ENCODE measurements at places on chromosomes 7 and 10.

GRCh38 chr10:20776384-20777118 lies 120.6 kb downstream of the NEBL start:
- DNase-seq: no peak

GRCh38 chr7:131753620-131754222 lies 197.3 kb upstream of the PODXL start:
- DNase-seq: peak; percentile 50

- no peak for DNase-seq
Observed at GRCh38 chr10:48744587-48744986, 59.9 kb downstream of the WDFY4 start.

GRCh38 chr10:77794256-77795142 lies 132.1 kb downstream of the DLG5 start:
- DNase-seq: no peak

DNA sequence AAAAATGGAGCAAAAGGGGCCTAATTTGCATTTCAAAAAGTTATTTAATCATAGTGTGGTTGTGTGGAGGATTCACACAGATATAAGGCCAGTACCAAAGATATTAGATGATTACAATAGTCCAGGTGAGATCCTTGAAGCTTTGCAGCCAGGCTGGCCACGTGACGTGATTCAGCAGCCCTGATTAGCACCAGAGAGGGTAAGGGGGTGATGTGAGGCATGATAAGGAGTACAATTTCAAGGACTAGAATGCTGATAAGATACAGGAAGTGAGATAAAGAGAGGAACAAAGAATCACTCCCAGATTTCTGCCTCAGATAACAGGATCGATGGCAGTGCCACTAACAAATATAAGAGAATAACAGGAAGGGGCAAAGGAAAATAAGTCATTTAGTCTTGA lies 108.4 kb upstream of the PALS2 start:
- DNase-seq: no peak

- DNase-seq: no peak
Observed at GRCh38 chr10:78865931-78866717, 202.6 kb upstream of the ZMIZ1 start.

DNA sequence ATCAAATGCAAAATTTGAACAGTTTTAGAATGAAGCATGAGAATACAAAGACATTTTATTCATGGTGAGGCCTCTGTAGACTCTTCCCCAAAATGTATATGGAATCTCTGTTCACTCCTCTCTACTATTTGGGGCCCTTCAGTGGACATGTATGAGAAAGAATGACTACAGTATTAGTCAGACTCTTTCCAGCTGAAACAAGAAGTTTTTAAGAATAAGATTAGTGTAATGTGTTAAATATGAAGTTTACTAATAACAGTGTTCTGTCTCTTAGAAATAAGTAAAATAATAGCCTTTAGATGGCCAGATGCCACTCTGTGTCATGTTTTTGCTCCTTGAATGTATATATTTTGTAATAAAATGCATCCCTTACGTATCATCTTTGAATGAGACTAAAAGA lies 585.6 kb downstream of the SUGCT start:
- no peak for DNase-seq

GRCh38 chr7:132230462-132230861 lies 345.8 kb downstream of the PLXNA4 start:
- DNase-seq: no peak

DNA sequence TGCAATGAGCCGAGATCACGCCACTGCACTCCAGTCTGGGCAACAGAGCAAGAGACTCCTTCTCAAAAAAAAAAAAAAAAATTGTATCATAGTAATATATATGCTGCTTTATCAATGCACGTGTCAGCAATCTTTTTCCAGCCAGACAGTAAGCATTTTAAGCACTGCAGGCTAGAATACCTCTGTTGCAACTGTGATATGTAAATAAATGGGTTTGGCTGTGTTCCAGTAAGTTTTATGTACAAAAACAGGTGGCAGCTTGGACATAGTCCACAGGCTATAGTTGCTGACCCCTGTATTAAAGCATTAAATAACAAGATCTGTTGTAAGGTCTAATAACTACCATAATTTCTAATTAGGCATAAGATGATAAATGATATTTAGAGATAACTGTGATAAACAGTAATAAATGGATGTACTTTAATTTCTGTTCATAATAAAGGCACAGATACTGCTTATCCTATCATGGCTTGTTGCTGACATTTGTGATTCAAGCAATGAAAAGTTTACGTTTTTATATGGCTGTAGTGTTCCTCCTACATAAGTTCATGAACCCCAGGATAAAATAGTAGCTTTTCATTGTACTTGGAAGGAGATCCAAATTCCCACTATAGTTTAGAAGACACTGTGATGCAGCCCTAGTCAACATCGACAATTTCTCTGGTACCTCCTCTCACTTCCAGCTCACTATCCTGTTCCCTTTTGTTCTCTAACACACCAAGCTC lies 161.4 kb downstream of the ELMO1 start:
- no peak for DNase-seq

- no peak for DNase-seq
Observed at GRCh38 chr10:62581351-62581750, 207.2 kb downstream of the ZNF365 start.

GRCh38 chr7:154188330-154188729 lies 136.1 kb downstream of the DPP6 start:
- DNase-seq: no peak

DNA sequence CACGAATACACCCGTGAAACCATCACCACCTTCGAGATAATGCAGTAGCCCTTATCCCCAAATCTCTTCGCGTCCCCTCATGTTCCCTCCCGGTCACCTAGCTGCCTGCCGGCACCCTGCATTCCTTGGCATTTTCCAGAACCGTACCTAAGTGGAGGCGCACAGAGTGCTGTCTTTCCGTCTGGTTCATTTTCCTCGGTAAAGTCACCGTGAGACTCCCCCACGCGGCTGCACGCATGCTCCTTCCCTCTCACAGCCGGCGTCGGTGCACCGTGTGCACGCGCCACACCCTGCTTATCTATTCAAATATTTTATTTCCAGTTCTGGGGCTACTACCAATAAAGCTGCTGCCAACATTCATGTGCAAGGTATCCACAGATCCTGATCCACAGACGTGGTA lies 65.5 kb upstream of the NKX6-2 start:
- no peak for DNase-seq

GRCh38 chr10:95896071-95896850 lies 11.5 kb upstream of the CC2D2B start:
- no peak for DNase-seq

DNA sequence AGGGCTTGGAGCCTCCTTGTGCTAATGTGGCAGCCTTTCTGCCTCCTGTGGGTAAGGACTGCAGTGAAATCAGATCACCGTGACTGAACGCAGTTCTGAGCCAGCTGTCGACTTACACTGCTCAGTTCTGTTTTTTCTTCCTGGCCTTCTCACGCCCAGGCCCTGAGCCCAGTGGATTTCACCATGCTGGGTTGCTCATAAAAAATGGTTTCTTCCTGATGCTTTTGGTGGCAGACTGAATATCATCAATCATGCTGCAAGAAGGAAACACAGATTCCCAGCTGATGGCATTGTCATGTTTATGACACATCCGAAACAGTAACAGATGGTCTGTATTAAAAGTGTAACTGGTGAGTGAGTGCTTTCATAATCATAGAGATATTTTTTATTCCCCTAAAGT lies 389.6 kb downstream of the GALNT17 start:
- DNase-seq: no peak

Data from A673 (cell line).